ENCODE measurements at places on chromosomes 2 and 18. TPM values are rescaled to one million over a fixed set of nuclear protein-coding genes. Genes with fewer than 3 reads are reported as not detected.

PROC gene
- 0.25 TPM for total RNA-seq

CHST9 gene
- total RNA-seq, result 2.4 TPM

CYBRD1 gene
- 47.7 TPM for total RNA-seq

THUMPD2 gene
- total RNA-seq, result 13.8 TPM

TUBA4A gene
- 1.1 TPM for total RNA-seq

SIX3 gene
- total RNA-seq, result not detected

TANK gene
- 59.0 TPM for total RNA-seq

NDUFV2 gene
- 114 TPM for total RNA-seq

DNA sequence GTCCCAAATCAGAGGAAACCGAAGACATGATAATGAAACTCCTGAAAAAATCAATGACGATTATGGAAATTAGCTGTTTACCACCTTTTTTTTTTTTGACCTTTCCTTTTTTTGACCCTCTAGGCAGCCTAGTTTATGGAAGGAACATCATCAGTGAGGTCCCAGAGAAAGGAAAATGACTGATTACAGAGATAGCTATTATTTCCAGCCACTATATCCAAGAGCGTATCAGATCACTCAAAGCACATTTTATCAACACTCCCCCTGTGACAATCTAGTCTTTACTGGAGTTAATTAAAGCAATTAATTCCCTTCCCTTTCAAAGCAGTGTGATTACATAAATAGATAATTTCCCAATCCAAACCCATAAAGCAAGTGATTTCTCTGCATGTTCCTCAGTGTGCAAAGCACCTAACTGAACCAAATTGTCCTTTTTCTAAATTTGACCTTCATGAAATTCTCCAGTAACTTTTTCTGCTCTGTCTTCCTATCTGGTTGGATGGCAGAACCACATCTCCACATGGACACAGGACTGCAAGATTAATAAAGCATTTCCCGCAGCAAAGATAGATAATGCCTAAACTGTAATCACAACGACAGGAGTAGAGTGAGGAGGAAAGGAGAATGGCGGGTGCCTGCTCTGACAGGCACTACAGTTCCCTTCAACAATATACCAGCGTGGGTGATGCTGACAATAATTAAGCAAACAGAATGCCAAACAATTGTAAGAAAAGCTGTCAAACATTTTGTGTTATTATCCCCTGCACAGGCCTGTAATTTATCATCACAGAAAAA lies 194.4 kb downstream of the SLC8A1 start:
- H3K27me3 ChIP-seq, result no peaks in the 10 kb centered on the region
- no peak overlapping the region for H3K4me3 ChIP-seq
- no peak overlapping the region for H3K27ac ChIP-seq
- DNase-seq, result no peak
- H3K36me3 ChIP-seq, result no peaks in the 10 kb centered on the region

- DNase-seq, result no peak
- H3K27me3 ChIP-seq, result no peaks in the 10 kb centered on the region
- H3K36me3 ChIP-seq, result peaks cover 4% of the 10 kb centered on the region
- peaks cover 9% of the 10 kb centered on the region for H3K4me1 ChIP-seq
- no peak overlapping the region for H3K4me3 ChIP-seq
- H3K27ac ChIP-seq, result no peak overlapping the region
Measured at GRCh38 chr2:56134861-56135260, 48.9 kb upstream of the CCDC85A start.

- peaks cover 8% of the 10 kb centered on the region for H3K4me1 ChIP-seq
- no peak for DNase-seq
- no peak overlapping the region for H3K4me3 ChIP-seq
Measured at GRCh38 chr2:96120091-96120720, 3.8 kb upstream of the ADRA2B start.

- peak overlapping the region; percentile 53 for H3K27ac ChIP-seq
- H3K27me3 ChIP-seq, result peaks cover 21% of the 10 kb centered on the region
- DNase-seq, result peak; percentile 48
- H3K4me1 ChIP-seq, result peaks cover 37% of the 10 kb centered on the region
- peak overlapping the region; percentile 59 for H3K4me3 ChIP-seq
Measured at GRCh38 chr2:127415593-127416505, 2.4 kb upstream of the PROC start.

- DNase-seq, result no peak
- no peaks in the 10 kb centered on the region for H3K27me3 ChIP-seq
- no peak overlapping the region for H3K27ac ChIP-seq
- H3K36me3 ChIP-seq, result peaks cover 19% of the 10 kb centered on the region
- H3K4me3 ChIP-seq, result no peak overlapping the region
Measured at GRCh38 chr2:26269571-26270158, 24.9 kb downstream of the HADHB start.

DNA sequence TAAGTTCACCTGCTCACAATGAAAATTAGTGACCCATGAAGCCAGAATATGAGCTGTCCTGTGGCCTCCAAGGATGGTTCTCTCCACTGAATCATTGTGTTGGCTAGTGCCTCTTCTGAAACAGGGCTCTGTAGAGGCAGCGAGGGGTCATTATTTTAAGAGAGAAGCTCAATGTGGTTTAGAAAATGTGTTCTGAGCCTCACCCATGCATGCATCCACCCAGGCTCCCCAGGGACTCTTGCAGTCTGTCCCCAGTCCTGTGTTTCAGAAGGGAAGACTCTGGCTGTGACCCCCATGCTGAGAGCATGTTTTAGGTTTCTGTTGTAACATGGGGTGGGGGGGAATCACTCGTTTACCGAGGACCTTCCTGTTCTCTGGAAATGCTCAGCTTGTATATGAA lies 135.2 kb downstream of the RNF144A start:
- DNase-seq, result no peak
- peaks cover 3% of the 10 kb centered on the region for H3K36me3 ChIP-seq
- H3K27me3 ChIP-seq, result no peaks in the 10 kb centered on the region
- H3K4me3 ChIP-seq, result no peak overlapping the region

DNA sequence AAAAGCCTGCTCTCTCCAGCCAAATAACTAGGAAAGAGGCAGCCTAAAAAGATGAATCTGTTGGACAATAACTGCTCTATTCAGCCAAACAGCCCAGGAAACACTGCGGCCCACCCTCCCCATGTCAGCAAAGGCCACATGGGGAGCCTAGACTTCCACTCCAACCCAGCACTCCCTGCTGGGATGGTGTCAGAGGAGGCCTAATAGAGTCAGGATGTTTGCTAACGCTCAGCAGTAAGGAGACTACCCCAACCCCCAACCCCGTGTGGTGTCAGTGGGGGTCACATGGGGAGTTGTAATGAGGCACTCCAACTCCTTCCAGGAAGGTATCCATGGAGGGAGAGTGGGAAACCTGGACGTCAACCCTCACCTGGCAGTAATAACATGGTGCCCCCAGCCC lies 41.6 kb downstream of the ZBTB7C start:
- peaks cover 11% of the 10 kb centered on the region for H3K4me1 ChIP-seq
- no peaks in the 10 kb centered on the region for H3K27me3 ChIP-seq
- DNase-seq, result no peak
- peaks cover 4% of the 10 kb centered on the region for H3K36me3 ChIP-seq
- no peak overlapping the region for H3K27ac ChIP-seq
- no peak overlapping the region for H3K4me3 ChIP-seq

DNA sequence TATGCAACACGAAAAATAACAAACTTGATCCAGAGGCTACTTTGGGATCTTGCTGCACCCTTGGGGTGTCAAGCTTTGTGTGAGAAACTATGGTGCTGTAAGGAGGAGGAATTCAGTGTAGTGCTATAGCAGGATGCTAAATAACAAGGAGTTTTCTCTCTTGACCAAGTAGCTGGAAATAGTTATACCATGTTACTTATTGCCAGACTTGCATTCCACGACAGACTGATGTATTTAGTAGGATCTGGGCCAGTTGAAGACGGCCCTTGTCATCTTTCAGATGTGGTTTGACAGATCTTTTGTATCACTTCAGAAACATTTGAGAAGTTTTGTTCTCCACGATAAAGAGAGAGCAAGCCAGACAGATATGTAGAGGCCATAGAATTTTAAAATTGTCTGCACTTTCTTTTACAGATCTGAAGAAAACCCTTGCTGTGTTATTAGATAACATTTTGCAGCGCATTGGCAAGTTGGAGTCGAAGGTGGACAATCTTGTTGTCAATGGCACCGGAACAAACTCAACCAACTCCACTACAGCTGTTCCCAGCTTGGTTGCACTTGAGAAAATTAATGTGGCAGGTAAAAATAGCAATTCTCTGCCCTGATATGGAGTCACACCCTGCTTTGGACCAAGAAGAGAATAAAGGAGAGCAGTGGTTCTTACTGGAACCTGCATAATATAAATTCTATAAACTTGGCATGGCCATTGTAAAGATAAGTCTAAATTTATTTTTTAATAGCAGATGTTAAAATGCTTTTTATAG lies 16.3 kb downstream of the MGAT5 start:
- H3K4me1 ChIP-seq, result peaks cover 3% of the 10 kb centered on the region
- H3K27ac ChIP-seq, result no peak overlapping the region
- no peaks in the 10 kb centered on the region for H3K27me3 ChIP-seq
- no peak overlapping the region for H3K4me3 ChIP-seq
- DNase-seq, result no peak
- H3K36me3 ChIP-seq, result peaks cover 2% of the 10 kb centered on the region

GRCh38 chr18:8793445-8794155 lies 88.2 kb downstream of the MTCL1 start:
- no peak overlapping the region for H3K4me3 ChIP-seq
- H3K27ac ChIP-seq, result no peak overlapping the region
- H3K4me1 ChIP-seq, result peaks cover 16% of the 10 kb centered on the region
- DNase-seq, result no peak

DNA sequence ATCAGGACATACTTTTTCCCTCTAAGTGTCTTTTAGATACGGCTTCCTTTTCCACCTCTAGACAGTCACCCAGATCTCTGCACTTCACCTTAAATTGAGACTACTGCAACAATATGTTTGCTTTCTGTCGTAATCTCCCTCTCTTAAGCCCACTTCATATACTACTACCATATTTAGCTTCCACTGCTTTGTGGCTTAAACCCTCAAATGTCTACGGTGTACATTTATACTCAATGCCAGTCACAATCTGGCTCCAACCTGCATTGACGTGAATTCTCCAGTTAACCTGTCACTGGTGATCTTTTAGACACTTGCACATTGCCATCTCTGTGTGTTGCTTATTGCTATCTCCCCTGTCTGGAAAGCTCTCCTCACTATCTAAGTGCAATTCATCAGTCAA lies 56.4 kb downstream of the ICOS start:
- no peaks in the 10 kb centered on the region for H3K27me3 ChIP-seq
- H3K4me3 ChIP-seq, result no peak overlapping the region
- H3K36me3 ChIP-seq, result no peaks in the 10 kb centered on the region
- no peak for DNase-seq
- H3K27ac ChIP-seq, result no peak overlapping the region
- peaks cover 8% of the 10 kb centered on the region for H3K4me1 ChIP-seq

DNA sequence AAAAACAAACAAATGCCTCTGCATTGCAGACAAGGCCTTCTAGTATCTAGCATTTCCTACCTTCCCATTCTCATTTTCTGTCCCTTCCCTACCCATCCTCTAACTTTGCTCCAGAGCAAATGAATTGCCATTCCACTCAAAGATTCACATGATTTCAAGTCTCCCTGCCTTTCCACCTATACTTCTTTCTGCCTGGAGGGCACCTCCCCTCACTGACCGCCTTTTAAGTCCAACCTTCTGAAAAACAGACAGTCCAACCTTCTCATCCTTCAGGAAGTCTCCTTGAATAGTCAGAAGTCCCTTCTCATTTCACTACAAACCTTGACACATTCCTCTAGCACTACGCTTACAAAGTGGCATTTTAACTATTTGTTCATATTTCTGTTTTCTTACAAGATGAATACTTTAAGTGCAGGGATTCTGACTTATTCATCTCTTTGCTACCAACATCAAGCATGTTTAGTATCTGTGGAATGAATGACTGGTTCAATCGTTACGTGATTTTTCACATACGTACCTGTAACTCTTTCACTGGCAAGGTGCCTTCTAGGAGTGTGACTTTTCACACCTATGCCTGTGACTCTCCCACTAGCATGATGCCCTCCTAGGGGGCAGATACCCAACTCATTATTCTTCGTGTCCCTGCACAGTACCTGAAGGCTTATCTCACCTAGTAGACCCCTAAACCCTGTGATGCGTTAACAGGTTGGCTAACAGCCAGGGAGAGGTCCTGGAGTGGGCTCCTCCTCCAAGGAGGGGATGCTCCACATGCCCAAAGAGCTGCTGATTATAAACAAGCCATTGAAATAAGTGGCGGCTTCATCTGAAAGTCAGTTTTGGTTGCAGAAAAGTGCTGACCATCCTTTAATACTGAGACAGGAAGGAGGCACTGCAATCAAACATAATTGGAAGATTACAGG lies 356.2 kb downstream of the MYCN start:
- DNase-seq, result no peak
- no peaks in the 10 kb centered on the region for H3K27me3 ChIP-seq
- H3K4me3 ChIP-seq, result no peak overlapping the region
- peaks cover 19% of the 10 kb centered on the region for H3K4me1 ChIP-seq
- H3K36me3 ChIP-seq, result peaks cover 2% of the 10 kb centered on the region

- peaks cover 9% of the 10 kb centered on the region for H3K4me1 ChIP-seq
- H3K4me3 ChIP-seq, result no peak overlapping the region
- DNase-seq, result no peak
- H3K36me3 ChIP-seq, result no peaks in the 10 kb centered on the region
- H3K27ac ChIP-seq, result no peak overlapping the region
- no peaks in the 10 kb centered on the region for H3K27me3 ChIP-seq
Measured at GRCh38 chr2:54107455-54107764, 8.0 kb upstream of the ACYP2 start.

DNA sequence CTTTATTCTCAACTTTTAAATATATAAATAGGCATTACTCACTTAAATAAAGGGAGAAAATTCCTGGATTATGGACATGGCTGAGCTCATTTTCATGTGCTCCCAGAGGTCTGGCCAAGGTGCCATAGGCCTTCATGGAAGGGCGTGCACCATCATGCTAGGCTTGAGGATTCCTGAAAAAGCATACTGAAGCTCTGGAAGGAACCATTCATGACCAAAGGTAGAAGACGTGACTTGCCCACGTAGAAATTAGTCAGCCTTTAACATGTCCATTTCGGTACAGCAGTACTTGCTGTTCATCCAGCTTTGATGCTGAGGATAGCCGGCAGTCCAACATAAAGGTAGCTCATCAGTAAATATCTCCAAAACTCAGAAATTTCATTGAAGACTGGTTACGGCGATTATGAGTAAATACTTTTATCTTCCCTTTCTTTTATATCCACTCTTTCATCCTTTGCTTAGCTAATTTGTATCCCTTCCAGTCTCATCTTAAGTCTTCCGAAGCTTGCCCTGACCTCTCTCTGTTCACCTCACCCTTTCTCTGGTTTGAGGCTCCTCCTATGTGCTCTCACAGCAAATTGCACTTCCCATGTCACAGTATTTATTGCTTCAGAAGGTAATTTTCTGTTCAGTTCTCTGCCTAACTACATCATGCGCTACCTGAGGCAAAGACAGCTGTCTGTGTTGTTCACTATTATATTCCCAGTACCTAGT lies 32.3 kb upstream of the ASNSD1 start:
- H3K27me3 ChIP-seq, result no peaks in the 10 kb centered on the region
- peak overlapping the region; percentile 87 for H3K27ac ChIP-seq
- peaks cover 27% of the 10 kb centered on the region for H3K4me1 ChIP-seq
- DNase-seq, result no peak
